ENCODE measurements at places on chromosomes 16 and 17. TPM values are rescaled to one million over a fixed set of nuclear protein-coding genes. Genes with fewer than 3 reads are reported as not detected.

DNA sequence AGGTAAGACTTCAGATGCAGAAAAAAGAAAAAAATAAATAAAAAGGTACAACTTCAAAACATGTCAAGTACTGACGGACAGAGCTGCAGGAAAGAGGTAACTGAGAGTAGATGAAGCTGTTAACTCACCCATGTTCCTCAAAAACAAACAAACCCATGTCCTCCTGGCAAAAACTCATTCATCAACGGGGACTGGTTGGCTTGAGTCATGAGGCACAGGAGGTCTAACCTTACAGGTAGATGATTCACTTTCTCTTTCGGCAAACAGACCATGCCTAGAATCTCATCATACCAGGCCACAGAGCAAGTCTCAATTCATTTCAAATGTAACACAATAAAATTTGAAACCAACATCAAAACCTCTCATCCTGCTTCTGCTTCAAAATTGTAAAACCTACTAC, 12.3 kb upstream of the FASN start:
- DNase-seq = peak; percentile 48

DNA sequence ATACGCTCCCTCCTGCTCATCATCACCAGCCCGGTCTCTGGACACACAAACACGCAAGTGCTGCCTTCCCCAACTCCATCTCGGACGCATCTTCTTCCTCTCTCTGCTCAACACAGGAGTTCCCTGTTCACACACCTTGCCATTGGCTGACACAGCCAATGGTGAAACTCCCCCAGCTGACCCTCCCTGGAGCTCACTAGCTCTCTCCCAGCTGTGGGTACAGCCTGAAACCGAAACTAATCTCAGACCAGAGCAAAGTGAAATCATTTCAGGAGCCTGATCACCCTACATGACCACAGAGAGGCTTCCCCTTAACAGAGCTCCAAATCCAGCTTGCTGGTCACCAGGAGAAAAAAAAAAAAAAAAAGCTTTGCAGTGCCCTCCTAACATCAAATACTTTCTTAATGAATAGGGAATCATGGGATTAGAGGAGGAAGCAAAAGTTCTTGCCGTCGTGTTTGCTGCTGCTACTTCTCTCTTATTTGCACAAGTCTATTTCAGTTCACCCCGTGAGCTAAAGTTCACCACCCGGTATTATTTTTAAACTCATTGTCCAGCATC, 8.3 kb downstream of the CUEDC1 start:
- no peak for DNase-seq

GRCh38 chr16:46785076-46785845, 37.1 kb upstream of the MYLK3 start:
- no peak for DNase-seq

- DNase-seq = no peak
These were observed 12.4 kb downstream of the NMT1 start for GRCh38 chr17:45073414-45074070.

The CCL5 gene
- not detected for total RNA-seq

DNA sequence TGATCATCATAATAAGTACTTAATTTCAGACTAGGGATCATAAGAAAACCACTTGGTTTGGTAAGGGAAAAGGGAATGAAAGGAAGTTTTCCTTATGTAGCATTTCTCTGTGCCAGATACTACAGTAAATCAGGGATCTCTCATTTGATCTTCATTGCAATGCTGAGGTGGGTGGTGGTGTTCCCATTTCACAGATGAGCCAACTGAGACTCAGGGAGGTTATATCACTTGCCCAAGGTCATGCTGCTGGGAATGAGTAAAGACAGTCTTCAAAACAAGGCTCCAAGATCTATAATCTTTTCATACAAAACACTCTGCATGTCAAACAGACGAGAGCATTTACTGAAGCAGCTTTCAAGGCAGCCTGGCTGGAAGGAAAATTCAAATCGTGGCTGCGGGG, 124.6 kb downstream of the GP2 start:
- DNase-seq = no peak

DNA sequence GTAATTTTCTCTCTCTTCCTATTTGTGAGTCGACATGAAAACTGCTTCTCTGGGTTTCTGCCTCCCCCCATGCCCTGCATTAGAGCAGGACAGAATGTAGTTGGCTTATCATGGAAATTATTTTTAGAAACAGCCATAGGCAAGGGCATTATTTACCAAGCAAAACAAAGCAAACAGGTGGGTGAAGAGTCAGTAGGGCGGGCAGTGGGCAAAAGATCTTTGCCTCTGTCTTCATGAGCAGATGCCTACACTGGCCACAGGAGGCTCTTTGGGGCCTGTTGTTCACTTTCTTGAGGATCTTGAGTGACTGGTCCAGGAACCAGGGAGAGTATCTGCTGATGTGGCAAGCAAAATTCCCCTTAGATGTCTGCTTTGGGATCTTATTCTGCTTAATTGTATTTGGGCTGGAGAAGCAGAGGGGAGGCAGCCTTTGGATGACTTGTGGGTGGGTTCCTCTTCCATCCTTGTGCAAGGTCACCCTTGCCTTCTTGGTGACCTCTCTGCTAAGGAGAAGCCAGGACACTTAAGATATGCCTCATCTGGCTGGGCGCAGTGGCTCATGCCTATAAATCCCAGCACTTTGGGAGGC, 42.5 kb upstream of the CLEC19A start:
- no peak for DNase-seq

DNA sequence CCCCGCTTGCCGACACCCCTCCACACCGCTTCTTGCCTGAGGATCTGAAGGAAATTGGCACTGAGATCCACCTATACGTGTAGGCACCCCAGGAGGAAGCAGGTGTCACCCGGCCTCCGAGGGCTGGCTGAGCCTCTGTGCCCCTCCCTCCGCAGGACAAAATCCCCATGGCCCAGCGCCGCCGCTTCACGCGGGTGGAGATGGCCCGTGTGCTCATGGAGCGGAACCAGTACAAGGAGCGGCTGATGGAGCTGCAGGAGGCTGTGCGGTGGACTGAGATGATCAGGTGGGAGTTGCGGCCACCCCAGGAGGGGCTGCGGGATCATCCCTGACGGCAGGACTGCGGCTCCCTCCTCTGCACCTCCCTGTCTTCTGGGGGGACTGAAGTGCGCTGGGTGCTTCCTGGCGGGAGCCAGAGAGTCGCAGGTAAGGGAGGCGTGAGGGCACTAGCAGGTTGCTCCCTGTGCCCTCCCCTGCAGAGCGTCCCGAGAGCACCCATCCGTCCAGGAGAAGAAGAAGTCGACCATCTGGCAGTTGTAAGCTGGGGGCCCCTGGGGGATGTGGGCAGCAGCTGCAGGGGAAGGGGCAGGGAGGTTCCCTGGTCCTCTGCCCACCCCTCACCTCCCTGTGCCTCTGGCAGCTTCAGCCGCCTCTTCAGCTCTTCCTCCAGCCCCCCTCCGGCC, 9.0 kb downstream of the NME3 start:
- no peak for DNase-seq

- DNase-seq = no peak
These were observed 41.1 kb downstream of the ZNF750 start for GRCh38 chr17:82798752-82799151.

- DNase-seq = no peak
These were observed 294.7 kb downstream of the KIF2B start for GRCh38 chr17:54117452-54117851.

GRCh38 chr16:19131825-19132218, 18.1 kb downstream of the ITPRIPL2 start:
- no peak for DNase-seq

DNA sequence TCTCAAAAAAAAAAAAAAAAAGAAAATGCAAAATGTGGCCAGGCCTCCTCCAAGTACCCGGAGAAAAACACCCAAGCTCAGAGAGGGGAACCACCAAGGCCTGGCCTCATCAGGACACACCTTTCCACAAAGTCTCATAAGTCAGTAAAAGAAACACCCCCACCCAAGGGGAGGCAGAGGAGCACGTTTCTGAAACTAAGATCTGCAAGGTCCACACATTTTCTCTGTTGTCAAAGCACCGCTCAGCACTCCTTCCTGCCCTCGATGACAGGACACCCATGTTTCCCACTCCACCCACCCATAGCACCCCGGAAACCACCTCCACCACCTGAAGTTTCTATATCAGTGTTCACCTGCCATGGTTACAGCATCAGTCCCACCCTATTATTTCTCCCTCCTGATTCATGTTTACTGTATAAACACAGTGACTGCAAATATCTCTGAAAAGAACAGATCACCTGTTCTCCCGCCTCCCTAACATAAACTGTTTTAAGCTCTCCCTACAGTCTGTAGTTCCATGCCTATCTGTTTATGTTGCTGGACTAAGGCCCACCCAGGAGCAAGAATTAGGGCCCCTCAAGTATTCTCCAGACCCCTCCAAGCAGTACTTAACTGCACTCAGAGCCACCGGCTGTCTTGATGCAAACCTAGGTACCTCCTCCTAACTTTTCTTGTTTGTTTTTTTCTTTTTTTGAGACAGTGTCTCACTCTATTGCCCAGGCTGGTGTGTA, 2.0 kb downstream of the CORO7 start:
- no peak for DNase-seq

- DNase-seq = no peak
These were observed 49.7 kb upstream of the CCL2 start for GRCh38 chr17:34205401-34205800.

The MYO1D gene
- total RNA-seq = 95.5 TPM

DNA sequence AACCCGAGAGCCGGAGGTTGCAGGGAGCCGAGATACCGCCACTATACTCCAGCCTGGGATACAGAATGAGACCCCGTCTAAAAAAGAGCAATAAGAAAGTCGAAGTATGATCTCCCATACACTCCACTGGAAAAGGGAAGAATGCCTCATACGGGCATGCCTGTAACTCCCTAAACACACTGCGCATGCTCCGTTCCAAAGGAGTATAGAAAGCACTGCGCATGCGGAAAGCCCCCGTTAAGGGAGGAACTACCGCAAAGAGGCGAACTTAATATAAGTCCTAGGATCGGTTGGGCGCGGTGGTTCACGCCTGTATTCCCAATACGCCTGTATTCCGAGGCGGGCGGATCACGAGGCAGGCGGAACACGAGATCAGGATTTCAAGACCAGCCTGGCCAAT, 313.1 kb upstream of the ERCC4 start:
- DNase-seq = no peak

The OR4D1 gene
- not detected for total RNA-seq

DNA sequence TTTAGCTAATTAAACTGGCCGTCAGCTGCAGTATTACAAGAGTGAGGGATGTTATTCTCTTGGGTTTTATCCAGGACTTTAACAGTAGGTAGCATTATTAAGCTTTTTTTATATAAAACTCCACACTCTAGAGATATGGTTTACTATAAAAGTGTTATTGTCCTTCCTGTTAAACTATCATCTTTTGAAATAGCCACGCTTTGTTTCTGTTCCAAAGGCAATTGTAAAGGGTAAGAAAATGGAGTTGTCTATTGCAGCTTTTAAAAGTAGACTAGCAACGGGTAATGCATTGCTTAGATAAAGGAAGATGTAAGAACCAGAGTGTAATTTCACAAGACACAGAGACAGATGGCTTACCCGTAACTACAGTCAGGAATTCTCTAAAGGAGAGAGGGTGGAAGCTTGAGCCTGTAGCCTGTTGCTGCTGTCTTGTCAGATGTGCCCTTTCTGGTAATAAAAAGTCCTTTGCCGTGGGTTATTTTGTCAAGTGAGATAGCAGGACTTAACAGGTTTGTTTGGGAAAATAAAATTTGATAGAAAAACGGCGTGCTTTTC, 56.4 kb downstream of the WWOX start:
- no peak for DNase-seq

The CHP2 gene
- not detected for total RNA-seq

- no peak for DNase-seq
These were observed 36.5 kb upstream of the DHRS7B start for GRCh38 chr17:21089933-21090901.

The KRTAP9-8 gene
- not detected for total RNA-seq

- no peak for DNase-seq
These were observed 92.3 kb downstream of the C16orf78 start for GRCh38 chr16:49465661-49466528.

DNA sequence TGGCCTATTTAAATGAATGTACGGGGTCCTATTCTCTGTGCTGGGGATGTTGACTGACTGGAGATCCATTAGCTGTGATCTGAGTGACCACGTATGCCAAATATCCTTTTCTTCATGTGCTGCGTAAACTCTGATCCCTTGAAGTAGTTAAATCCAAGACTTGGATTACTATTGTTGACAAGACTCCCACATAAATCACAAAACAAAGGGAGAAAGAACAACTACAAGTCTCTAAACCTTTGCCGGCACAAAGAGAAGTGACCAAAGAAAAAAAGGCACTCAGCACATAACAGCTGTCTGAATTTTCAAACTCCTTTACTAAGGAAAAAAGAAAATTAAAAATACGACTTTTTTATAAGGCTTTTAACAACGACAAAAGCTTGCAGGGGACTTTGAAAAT, 559.9 kb upstream of the CDH8 start:
- DNase-seq = no peak

- DNase-seq = no peak
These were observed 28.8 kb downstream of the NGFR start for GRCh38 chr17:49523706-49524472.

DNA sequence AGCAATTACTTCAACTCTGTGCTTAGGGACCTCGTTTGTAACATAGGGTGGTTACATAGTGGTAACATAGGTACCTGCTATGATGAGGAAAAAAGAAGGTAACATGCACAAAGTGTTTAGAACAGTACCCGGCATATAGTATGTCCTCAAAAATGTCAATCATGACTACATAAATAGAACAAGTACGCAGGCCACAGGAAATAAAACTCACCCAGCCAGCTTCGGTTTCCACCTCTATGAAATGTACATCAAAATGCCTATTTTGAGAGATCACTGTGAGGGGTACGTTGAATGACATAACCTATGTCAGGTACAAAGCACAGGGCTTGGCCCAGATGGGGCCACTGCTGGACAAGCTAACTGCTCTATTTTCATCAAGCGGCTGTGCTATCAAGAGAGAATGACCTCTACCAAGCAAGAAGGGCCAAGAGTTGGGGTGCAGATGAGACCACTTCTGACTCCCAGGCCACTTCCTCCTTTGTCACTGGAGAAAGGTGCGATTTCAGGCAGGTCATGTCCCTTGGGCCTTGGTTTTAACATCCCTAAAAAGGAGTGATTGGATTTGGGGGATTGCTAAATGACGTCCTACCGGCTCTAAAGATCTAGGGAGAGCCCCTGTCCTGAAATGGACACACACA, 45.4 kb downstream of the WSB1 start:
- no peak for DNase-seq

GRCh38 chr16:81715358-81716196, 63.5 kb upstream of the PLCG2 start:
- no peak for DNase-seq

DNA sequence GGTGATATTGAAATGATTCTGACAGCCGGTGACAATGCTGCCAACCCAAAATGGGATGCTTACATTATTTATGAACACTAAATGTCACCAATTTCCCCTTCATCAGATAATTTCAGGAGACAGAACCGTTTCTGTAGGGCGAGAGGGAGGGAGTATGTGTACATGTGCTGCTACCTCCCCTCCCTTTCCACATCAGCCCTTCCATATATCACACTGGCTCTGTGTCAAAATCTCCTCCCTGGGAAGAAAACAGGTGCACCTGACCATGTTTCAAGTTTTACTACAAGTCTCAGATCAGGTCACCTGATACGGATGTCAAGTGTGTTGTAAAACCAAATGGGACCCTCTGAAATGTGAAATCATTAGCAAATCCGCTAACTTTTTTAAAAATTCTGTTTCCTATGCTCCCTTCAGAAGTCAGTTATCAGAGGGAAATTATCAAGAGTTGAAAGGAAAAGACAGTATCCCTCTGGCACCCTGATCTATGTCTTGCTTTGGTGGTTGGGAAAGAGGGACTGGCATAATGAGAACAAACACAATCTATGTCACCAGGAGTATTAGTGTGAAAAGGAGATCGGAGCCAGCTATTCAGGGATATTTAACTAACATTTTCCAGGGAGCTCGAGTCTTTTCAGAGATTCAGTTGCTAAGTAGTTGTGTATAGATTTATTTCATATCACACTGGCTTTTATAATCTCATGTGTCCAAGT, 1002.3 kb upstream of the CDH8 start:
- no peak for DNase-seq

The FA2H gene
- 12.4 TPM for total RNA-seq

The IGSF6 gene
- total RNA-seq = not detected
